ENCODE measurements at places on chromosomes 12 and 14. TPM values are rescaled to one million over a fixed set of nuclear protein-coding genes. Genes with fewer than 3 reads are reported as not detected.

Gene GLI1
- 7.1 TPM for total RNA-seq

Gene TGM1
- total RNA-seq = 6.2 TPM

Gene OR10G2
- not detected for total RNA-seq

Gene KSR2
- 2.0 TPM for total RNA-seq

Gene OR10G3
- not detected for total RNA-seq

Gene SPTB
- total RNA-seq = 25.2 TPM

Gene FAM222A
- total RNA-seq = 25.1 TPM

Gene BIN2
- 4.2 TPM for total RNA-seq

Gene KLHL33
- 0.99 TPM for total RNA-seq

Gene OTOGL
- total RNA-seq = 0.60 TPM

Gene C3AR1
- total RNA-seq = 2.0 TPM

Gene CSAD
- 48.7 TPM for total RNA-seq

Gene GPR137C
- 42.0 TPM for total RNA-seq

Gene SLC25A21
- 0.49 TPM for total RNA-seq

Gene LIN52
- total RNA-seq = 19.8 TPM

Gene PSMA6
- total RNA-seq = 141 TPM

Gene TTC9
- 8.9 TPM for total RNA-seq

Gene TOMM20L
- not detected for total RNA-seq

Gene GPR135
- 7.9 TPM for total RNA-seq

Gene DPPA3
- not detected for total RNA-seq

Gene CLEC4D
- total RNA-seq = 0.55 TPM

Gene GLTP
- 46.0 TPM for total RNA-seq

Gene DNAL1
- total RNA-seq = 32.0 TPM

Gene TUNAR
- 6.1 TPM for total RNA-seq

Gene TAS2R31
- 30.5 TPM for total RNA-seq

Gene RERGL
- total RNA-seq = 0.99 TPM

Gene RAB15
- total RNA-seq = 9.0 TPM

Gene ZNF385A
- 105 TPM for total RNA-seq

Gene MDGA2
- total RNA-seq = 25.9 TPM

Gene ADAM21
- total RNA-seq = not detected

Gene RNASE1
- 65.1 TPM for total RNA-seq

Gene KRT6A
- total RNA-seq = 1.2 TPM

Gene POU6F1
- total RNA-seq = 8.2 TPM

Data from camera-type eye (tissue), 1 donor.